GM23248 (cell line): ENCODE measurements at places on chromosomes 4 and X. TPM values are rescaled to one million over a fixed set of nuclear protein-coding genes. Genes with fewer than 3 reads are reported as not detected.

GRCh38 chr4:138634915-138635314 is 380.7 kb upstream of the NOCT start:
- DNase-seq: no peak
- H3K4me1 ChIP-seq: peaks cover 22% of the 10 kb centered on the region; the same call in 1 of the 2 replicates
- no peak overlapping the region for H3K4me3 ChIP-seq
- no peaks in the 10 kb centered on the region for H3K36me3 ChIP-seq
- no peaks in the 10 kb centered on the region for H3K27me3 ChIP-seq

GRCh38 chr4:7807351-7807921 is 132.2 kb downstream of the AFAP1 start:
- no peak overlapping the region for H3K27ac ChIP-seq
- no peak overlapping the region for H3K4me3 ChIP-seq
- peaks cover 43% of the 10 kb centered on the region for H3K4me1 ChIP-seq
- peaks cover 49% of the 10 kb centered on the region for H3K36me3 ChIP-seq
- H3K27me3 ChIP-seq: no peaks in the 10 kb centered on the region

ZNF157 gene
- total RNA-seq: not detected in 2 replicates

- peaks cover 7% of the 10 kb centered on the region for H3K4me1 ChIP-seq
- DNase-seq: no peak
- no peak overlapping the region for H3K4me3 ChIP-seq
- H3K27ac ChIP-seq: no peak overlapping the region
These were observed 3.4 kb upstream of the PPID start for GRCh38 chr4:158726633-158727032.

GRCh38 chr4:138953961-138954371 is 61.6 kb upstream of the NOCT start:
- H3K27ac ChIP-seq: peak overlapping the region; percentile 44
- no peaks in the 10 kb centered on the region for H3K27me3 ChIP-seq
- H3K36me3 ChIP-seq: no peaks in the 10 kb centered on the region
- peak overlapping the region; percentile 24 for H3K4me3 ChIP-seq
- peaks cover 23% of the 10 kb centered on the region for H3K4me1 ChIP-seq

GRCh38 chrX:49202022-49202421 is 2.0 kb upstream of the SYP start:
- H3K27me3 ChIP-seq: no peaks in the 10 kb centered on the region
- no peak overlapping the region for H3K27ac ChIP-seq
- H3K4me3 ChIP-seq: no peak overlapping the region
- no peaks in the 10 kb centered on the region for H3K36me3 ChIP-seq
- no peak for DNase-seq
- H3K4me1 ChIP-seq: no peaks in the 10 kb centered on the region

DNA sequence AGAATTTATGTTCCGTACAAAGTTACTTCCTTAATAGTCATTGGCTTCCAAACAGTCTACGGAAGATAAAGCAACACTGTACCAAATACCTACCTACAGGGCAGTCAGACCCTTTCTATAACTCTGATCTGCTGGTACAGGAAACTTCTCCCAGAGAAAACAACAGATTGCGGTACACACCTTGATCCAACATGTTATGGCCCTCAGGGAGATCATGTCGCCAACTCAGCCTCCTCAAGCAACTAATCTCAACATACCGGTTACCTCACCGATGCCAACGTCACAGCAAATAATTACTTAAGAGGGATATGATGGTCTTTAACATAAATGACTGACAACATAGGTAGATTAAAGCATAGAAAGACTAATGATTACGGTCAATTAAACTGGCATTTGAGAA is 70.4 kb downstream of the RFC1 start:
- H3K36me3 ChIP-seq: peaks cover 48% of the 10 kb centered on the region
- no peak for DNase-seq
- no peaks in the 10 kb centered on the region for H3K27me3 ChIP-seq
- no peaks in the 10 kb centered on the region for H3K4me1 ChIP-seq
- no peak overlapping the region for H3K27ac ChIP-seq

DNA sequence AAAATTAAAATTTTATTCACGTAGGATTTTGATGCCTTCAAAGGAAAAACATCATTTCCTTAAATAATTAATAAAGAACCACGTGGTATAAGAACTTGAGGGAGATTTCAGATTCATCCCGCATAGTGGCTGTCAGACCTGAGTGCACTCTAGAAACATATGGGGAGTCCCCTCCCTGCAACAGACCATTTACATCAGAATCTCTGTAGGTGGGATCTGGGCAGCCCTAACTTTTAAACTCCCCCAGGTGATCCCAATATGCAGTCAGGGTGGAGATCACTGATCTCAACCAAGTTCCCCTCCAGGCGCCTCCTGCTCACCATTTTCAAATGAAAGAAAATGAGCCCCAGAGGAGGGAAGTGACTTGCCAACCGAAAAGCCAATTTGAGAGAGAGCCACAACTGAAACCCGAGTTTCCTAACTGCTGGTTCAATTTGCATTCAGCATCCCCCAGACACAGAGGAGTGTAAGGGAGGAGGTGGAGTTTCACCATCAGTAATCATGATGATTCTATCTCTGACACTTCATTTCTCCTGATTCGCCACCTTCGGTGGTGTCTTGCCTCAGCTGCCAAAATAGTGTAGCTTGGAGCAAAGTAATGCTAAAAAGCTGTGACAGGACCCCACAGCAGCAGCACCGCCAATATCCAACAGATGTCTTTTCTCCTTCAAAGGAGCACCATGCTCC is 11.4 kb downstream of the RNF150 start:
- no peak overlapping the region for H3K27ac ChIP-seq
- DNase-seq: no peak
- no peaks in the 10 kb centered on the region for H3K36me3 ChIP-seq

- H3K36me3 ChIP-seq: no peaks in the 10 kb centered on the region
- H3K27me3 ChIP-seq: peaks cover 27% of the 10 kb centered on the region
- no peak overlapping the region for H3K4me3 ChIP-seq
- no peak overlapping the region for H3K27ac ChIP-seq
These were observed 125.3 kb downstream of the CCNG2 start for GRCh38 chr4:77282305-77282704.

DNA sequence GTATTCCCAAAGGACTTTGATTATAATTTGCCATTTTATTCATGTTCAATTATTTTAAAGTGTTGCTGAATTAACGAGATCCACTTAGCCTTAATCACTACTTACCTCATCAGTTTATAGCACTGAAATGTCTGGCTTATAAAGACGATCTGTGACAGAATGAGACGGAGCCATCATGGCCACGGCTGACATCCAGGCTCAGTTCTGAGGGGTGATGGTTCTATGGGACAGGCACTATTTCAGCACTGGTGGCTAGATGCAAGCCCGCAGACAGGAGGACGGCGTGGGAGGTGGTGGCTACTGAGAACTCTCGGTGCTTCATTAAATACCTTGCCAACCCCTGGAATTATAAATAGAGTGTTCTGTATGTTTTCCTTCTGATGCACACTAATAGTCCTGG is 1084.2 kb upstream of the TENM3 start:
- no peaks in the 10 kb centered on the region for H3K36me3 ChIP-seq
- H3K4me1 ChIP-seq: no peaks in the 10 kb centered on the region
- H3K4me3 ChIP-seq: no peak overlapping the region
- DNase-seq: no peak
- H3K27ac ChIP-seq: no peak overlapping the region
- no peaks in the 10 kb centered on the region for H3K27me3 ChIP-seq

DNA sequence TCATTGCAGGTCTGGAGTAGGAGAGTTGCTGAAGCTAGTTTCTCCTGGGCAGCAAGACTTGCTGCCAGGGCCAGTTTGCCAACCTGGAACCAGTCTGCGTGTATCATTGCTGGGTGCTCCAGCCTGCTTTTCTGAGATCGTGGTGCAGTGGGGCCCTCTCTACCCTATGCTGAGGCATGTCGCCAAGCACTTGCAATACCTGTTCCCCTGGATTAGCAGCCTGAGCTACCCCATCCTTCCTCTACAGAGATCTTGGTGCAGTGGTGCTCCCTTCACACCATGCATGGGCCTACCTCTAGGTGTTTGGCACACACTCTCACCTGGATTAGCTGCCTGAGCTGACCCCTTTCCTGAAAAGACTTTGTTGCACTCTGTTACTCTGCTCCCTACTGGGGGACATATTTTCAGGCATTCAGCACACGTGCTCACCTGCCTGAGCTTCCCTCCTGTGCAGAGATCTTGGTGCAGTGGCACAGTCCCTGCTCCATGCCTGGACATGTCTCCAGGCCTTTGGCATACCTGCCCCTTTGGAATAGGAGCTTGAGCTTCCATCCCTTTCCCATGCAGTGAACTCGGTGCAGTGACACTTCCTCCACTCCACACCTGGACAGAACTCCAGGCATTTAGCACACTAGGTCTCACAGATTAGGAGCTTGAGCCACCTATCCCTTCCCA is 133.7 kb upstream of the CXCL13 start:
- H3K27me3 ChIP-seq: peaks cover 75% of the 10 kb centered on the region
- DNase-seq: no peak
- H3K4me1 ChIP-seq: no peaks in the 10 kb centered on the region
- H3K36me3 ChIP-seq: no peaks in the 10 kb centered on the region

GRCh38 chrX:42673301-42673810 is 104.6 kb downstream of the PPP1R2C start:
- no peak overlapping the region for H3K27ac ChIP-seq
- H3K4me1 ChIP-seq: no peaks in the 10 kb centered on the region
- no peak for DNase-seq
- no peaks in the 10 kb centered on the region for H3K27me3 ChIP-seq

NLGN3 gene
- 0.11 and 0.63 TPM in 2 replicates for total RNA-seq

- DNase-seq: no peak
- no peaks in the 10 kb centered on the region for H3K27me3 ChIP-seq
- H3K4me1 ChIP-seq: no peaks in the 10 kb centered on the region
- no peaks in the 10 kb centered on the region for H3K36me3 ChIP-seq
- no peak overlapping the region for H3K27ac ChIP-seq
These were observed 22.9 kb upstream of the G3BP2 start for GRCh38 chr4:75696071-75696470.

SPANXB1 gene
- not detected in 2 replicates for total RNA-seq

DNA sequence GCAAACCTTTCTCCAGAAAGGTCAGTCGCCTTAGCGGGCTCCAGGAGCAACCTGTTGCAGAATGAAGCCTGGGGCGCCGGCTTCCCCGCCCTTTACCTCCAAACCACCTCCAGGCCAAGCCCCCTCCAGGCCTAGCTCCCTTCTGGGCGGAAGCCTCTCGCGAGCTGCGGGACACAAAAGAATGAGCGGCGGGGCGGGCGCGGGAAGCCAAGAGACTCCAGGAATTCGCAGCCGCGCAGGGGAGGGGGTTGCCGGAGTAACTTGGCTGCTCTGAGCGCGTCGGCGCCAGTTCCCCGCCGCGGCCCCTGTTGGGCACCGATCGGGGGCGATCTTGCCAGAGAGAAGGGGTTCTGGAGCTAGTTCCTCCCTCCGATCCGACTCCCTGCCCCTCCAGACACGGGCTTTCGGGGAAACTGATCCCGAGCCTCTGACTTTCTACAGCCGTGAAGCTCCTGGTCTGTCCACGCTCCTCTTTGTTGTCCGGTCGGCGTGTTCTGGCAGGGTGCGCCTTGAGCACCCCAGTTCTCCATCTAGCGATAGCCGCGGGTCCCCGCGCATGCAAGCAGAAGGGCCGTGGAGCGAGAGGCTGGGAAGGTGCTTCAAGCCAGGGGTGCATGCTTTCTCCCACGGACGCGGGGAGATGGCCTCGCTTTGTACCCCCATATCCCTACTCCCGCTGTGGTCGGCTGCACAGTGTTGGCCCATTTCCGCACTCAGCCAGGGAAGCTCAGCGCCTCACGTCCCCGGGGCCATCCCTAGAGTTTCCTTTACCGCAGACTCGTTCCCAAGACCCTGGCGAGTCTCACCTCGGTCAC is 1.2 kb downstream of the PROM1 start:
- H3K27ac ChIP-seq: no peak overlapping the region
- DNase-seq: peak; percentile 25
- no peaks in the 10 kb centered on the region for H3K36me3 ChIP-seq

DNA sequence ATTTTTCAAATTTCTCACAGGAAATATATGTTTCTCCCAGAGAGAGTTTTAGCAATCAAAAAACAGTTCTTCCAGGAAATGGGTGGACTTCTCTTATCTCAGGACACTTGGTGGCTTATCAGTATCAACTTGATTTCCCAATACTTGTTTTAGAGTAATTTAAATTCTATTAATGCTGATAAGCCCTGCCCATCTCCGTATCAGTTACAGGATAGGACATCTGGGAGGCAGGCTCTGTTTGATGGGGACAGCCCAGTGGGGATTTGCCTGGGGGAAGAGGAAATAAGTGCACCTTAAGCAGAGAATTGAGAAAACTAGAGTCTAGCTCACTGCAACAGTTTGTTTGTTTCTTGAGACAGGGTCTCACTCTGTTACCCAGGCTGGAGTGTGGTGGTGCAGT is 43.2 kb upstream of the PDGFRA start:
- H3K27ac ChIP-seq: no peak overlapping the region
- no peaks in the 10 kb centered on the region for H3K27me3 ChIP-seq
- no peaks in the 10 kb centered on the region for H3K36me3 ChIP-seq
- no peak for DNase-seq

DNA sequence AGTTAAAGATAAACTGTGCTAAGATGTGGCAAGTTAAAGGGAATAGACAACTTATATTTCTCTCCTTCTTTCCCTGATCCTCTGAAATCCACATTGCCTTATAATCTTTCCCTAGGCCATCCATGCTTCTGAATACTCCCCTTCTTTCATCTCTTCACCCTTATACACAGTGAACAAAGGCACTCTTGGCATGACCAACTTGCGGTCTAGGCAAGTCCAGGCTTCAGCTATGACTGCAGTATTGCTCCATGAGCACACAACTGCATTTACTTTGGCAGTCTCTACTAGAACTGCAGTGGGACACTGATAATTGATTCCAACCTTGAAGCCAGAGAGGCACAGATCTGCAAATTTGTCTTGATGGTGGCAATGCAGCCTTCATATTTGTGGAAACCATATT is 24.2 kb upstream of the UBA6 start:
- H3K4me3 ChIP-seq: no peak overlapping the region
- peaks cover 38% of the 10 kb centered on the region for H3K4me1 ChIP-seq
- no peaks in the 10 kb centered on the region for H3K36me3 ChIP-seq
- H3K27ac ChIP-seq: no peak overlapping the region
- DNase-seq: no peak

ALPK1 gene
- total RNA-seq: 7.9 and 8.6 TPM in 2 replicates

DCAF8L1 gene
- total RNA-seq: not detected in 2 replicates

- DNase-seq: no peak
- no peaks in the 10 kb centered on the region for H3K36me3 ChIP-seq
- no peaks in the 10 kb centered on the region for H3K4me1 ChIP-seq
- no peak overlapping the region for H3K27ac ChIP-seq
- no peak overlapping the region for H3K4me3 ChIP-seq
These were observed 10.0 kb upstream of the HS3ST1 start for GRCh38 chr4:11438647-11439046.

GAGE12F gene
- total RNA-seq: not detected in 2 replicates
